ENCODE measurements at places on chromosomes 2 and 18. TPM values are rescaled to one million over a fixed set of nuclear protein-coding genes. Genes with fewer than 3 reads are reported as not detected.

The ARHGAP28 gene
- total RNA-seq: 38.2 TPM

The SIX2 gene
- total RNA-seq: 41.8 TPM

The SALL3 gene
- total RNA-seq: not detected

The SPR gene
- 22.7 TPM for total RNA-seq
